ENCODE measurements at places on chromosomes 2 and 18. TPM values are rescaled to one million over a fixed set of nuclear protein-coding genes. Genes with fewer than 3 reads are reported as not detected.

GRCh38 chr2:136234261-136234660 is 116.3 kb upstream of the CXCR4 start:
- H3K36me3 ChIP-seq, result no peaks in the 10 kb centered on the region
- no peak overlapping the region for H3K27ac ChIP-seq
- H3K27me3 ChIP-seq, result peaks cover 5% of the 10 kb centered on the region
- no peak overlapping the region for H3K4me3 ChIP-seq
- no peaks in the 10 kb centered on the region for H3K4me1 ChIP-seq

GRCh38 chr2:165462443-165462842 is 7.1 kb upstream of the CSRNP3 start:
- H3K4me3 ChIP-seq, result no peak overlapping the region
- H3K27me3 ChIP-seq, result no peaks in the 10 kb centered on the region
- H3K4me1 ChIP-seq, result no peaks in the 10 kb centered on the region

DNA sequence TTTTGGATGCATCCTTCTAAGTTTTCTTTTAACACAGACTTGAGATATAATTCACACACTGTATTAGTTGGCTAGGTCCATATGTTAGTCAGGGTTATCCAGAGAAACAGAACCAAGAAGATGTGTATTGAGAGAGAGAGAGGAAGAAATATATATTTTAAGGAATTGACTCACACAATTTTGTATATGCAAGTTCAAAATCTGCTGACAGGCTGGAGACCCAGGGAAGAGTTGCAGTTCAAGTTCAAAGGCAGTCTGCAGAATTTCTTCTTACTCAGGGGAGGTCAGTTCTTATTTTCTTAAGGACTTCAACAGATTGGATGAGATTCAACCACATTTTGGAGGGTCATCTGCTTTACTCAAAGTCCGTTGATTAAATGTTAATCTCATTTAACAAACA is 23.0 kb upstream of the MRO start:
- H3K27ac ChIP-seq, result no peak overlapping the region
- no peaks in the 10 kb centered on the region for H3K36me3 ChIP-seq
- H3K27me3 ChIP-seq, result no peaks in the 10 kb centered on the region
- H3K4me3 ChIP-seq, result no peak overlapping the region

DNA sequence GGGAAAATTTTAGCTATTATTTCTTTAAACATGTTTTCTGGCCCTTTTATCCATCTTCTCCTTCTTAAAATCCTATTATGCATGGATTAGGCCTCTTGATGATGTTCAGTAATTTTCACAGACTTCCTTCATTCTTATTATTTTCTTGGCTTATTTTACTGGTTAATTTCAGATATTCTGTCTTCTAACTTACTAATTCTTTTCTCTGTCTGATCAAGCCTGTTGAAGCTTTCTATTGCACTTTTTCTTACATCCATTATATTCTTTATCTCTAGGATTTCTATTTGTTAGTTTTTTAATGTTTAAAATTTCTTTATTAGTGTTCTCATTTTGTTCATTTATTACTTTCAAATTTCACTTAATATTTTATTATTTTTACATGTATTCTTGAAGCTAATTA is 105.3 kb upstream of the GALNT13 start:
- no peaks in the 10 kb centered on the region for H3K4me1 ChIP-seq
- H3K36me3 ChIP-seq, result no peaks in the 10 kb centered on the region
- H3K4me3 ChIP-seq, result no peak overlapping the region
- DNase-seq, result no peak

DNA sequence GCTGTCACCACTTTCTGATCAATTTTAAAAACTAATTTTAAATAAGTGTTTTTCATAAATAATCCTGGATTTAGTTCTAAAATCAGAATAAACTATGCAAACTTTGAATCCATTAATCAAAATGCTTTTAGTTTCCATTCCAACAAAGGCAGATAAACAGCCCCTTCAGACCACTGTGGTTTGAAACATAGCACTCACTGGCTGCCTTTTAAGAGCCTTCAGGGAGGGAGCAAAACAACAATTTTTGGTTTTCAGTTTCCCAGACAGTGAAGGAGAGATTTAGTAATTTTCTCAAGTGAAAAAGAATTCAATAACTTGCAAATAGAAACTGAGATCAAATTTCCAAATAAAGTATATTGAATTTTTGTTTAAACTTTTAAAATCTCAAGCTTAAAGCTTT is 46.1 kb downstream of the CDK15 start:
- H3K36me3 ChIP-seq, result no peaks in the 10 kb centered on the region
- no peak overlapping the region for H3K4me3 ChIP-seq
- no peaks in the 10 kb centered on the region for H3K27me3 ChIP-seq
- no peak for DNase-seq
- H3K4me1 ChIP-seq, result no peaks in the 10 kb centered on the region

- no peaks in the 10 kb centered on the region for H3K4me1 ChIP-seq
- H3K27me3 ChIP-seq, result no peaks in the 10 kb centered on the region
Observed at GRCh38 chr2:56531668-56532420, 348.1 kb downstream of the CCDC85A start.

DNA sequence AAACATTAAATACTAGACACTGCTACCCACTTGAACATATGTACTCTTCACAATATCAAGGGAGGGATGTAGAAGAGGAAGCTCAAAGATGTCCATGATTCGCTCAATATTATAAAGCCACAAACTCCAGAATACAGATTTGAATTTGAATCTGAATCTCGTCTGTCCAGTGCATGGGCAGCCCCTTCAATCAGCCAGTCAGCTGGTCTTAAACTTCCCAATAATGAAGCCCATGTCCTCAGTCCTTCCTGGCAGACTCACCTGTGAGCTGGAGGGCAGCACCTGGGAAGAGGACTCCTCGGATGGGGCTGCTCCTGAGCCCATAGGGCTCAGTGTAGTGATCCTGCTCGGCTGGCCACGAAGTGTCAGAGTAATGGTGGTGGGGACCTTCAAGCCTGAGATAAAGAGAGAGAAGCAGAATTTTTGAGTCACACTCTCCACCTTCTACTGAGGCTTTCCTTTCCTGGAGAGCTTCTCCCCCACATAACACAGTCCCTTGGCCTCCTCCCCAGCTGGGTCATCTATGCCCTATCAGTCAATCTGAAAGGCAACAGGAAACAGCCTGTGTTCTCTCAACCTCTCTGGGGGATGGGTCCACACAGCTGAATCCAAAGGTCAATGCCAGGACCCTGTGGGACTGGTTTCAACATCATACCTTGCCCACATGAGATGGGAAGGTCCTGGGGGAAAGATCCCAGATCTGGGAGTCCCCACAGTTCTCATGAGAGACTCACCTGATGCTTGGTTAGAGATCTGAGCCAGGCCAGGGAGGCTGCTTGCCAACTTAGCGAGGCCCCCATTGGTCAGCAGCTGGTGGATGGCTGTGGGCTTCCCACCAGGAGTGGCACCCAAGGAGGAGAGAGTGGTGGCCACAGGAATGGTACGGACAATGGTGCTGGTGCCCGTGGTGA is 36.5 kb downstream of the KANSL3 start:
- no peaks in the 10 kb centered on the region for H3K4me1 ChIP-seq
- H3K36me3 ChIP-seq, result no peaks in the 10 kb centered on the region
- H3K27ac ChIP-seq, result peak overlapping the region; percentile 69
- no peak overlapping the region for H3K4me3 ChIP-seq
- DNase-seq, result peak; percentile 49

CPS1 gene
- 145 TPM for polyA plus RNA-seq

Measured in hepatocyte (in vitro differentiated cells).